ENCODE measurements at places on chromosomes 12 and 14. TPM values are rescaled to one million over a fixed set of nuclear protein-coding genes. Genes with fewer than 3 reads are reported as not detected.

Gene KRT2
- 0.28 TPM for total RNA-seq

Gene EDDM3A
- total RNA-seq, result not detected

Gene MYF6
- total RNA-seq, result not detected

Gene SLC6A13
- not detected for total RNA-seq

Gene ITGB7
- total RNA-seq, result 5.2 TPM

Gene LAG3
- 0.14 TPM for total RNA-seq

Gene SOCS2
- total RNA-seq, result 6.1 TPM

Gene WASHC3
- total RNA-seq, result 31.6 TPM

Gene MAP1LC3B2
- total RNA-seq, result not detected

Gene HHIPL1
- total RNA-seq, result 0.42 TPM

Gene GDF11
- 6.0 TPM for total RNA-seq

Gene MLEC
- 53.7 TPM for total RNA-seq

Gene CELA1
- not detected for total RNA-seq

Gene SLC38A4
- total RNA-seq, result 0.63 TPM

Gene KRT72
- not detected for total RNA-seq

Gene RNFT2
- 0.14 TPM for total RNA-seq

Gene NPFF
- not detected for total RNA-seq

Data from airway epithelial cell (primary cell).